ENCODE measurements at places on chromosomes 1 and 21.

GRCh38 chr1:200802865-200803512, 64.3 kb downstream of the CAMSAP2 start:
- peak; percentile 73 for DNase-seq

DNA sequence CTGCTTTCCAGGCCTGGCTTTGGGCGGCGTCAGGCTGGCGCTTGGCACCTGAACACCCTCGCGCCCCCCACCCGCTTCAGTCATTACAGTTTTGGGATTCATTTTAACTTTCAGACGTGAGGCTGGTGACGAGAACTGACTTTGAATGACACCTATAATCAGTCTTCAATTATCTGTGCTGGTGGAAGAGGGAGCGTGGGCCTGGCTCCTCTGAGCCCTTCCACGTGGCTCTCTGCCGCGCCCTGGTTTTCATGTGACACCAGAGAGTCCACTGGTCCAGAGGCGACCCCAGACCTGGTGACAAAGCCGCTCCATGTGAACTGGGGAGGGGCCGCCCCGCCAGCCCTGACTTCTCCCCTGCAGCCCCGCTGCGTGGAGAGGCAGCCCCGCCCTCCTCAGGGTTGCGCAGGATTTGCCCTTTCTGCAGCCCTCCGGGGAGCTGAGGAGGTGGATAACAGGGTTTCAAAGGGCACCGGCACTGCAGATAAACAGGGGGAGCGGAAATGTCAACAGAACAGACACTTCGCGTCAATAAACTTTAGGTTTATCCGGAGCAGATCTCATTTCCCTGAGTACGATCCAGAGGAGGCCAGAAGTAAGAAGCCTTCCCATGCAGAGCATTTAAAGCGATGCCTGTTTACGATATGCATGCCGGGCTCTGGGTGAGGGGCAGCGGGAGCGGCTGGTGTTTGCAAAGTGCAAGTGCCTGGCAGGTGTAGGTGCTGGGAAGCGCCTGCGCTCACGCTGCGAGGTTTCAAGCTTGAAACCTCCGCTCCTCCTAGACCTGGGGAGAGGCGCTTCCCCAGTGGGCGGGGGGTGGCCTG, 56.4 kb downstream of the AJAP1 start:
- no peak for DNase-seq

- DNase-seq: no peak
Observed at GRCh38 chr1:239058190-239058589, 328.2 kb upstream of the CHRM3 start.

- DNase-seq: peak; percentile 85
Observed at GRCh38 chr1:154759196-154759595, 110.9 kb downstream of the KCNN3 start.

DNA sequence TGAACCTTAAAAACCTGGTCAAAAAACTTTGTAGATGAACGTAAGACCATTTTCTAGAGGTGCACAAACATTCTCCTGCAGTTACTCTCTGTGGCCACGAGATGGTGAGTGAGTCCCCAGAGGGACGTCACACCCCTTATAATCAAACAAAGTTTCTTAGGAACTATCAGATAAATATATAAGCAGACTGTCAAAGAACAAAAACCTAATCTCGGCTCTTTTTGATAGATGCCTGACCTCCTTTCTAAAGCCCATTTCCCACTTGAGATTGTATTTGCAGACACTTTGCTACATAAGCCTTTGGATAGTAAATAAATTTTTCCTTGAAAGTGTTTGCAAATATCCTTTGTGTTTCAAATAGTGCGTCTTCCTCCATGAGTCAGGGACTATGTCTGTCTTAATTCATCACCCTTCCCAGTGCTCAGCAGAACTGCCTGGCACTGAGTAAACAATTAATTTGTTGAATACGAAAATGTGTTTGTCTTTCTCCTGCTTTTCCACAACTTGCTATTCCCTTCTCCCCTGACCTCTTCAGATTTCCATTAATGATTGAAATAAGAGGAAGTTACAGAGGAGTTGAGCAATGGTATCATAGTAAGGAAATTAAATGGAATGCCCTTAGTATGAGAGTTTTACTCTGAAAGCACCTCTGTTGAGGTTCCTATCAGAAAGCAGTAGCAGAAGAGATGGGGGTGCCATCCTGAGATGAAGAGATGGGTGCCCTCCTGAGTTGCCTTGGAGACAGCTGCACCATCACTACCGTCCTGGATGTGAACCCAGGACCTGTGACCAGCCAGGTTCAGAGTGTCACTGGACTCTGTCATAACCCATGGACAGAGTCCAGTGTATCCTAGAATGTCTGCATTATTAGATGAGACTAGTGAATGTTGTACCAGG, 57.8 kb upstream of the RAVER2 start:
- peak; percentile 37 for DNase-seq

DNA sequence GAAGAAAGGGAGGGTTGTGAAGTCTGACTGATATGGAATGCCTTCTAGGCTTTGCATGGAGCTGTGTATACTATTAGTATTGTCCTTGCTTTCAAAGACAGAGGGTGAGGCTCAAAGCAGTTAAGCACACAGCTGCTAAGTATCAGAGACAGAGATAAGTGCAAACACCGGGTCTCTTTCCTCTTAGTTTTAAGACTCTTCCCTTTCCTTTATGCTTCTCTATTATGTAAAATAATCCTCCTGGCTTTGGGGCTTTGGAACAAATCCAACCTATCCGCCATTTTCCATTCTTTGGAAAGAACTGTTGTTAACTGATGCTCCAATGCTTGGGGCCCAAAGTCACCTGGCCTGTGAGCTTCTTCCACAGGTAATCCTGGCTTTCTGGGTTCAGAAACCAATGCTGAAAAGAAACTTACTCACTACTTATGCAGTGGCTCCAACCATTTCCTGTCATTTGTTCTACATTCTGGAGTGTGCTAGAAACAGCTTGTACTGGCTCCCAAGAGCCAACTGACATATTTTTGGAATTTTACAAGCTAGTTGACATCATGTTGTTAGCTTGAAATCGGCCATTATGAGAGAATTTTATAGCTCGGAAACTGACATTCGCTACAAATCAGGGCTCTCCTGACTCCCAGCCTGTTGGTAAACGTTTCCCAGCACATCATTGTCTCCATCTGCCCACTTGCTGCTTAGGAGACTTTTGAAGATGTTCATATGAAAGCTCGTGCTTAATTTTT, 67.5 kb downstream of the DNTTIP2 start:
- no peak for DNase-seq

DNA sequence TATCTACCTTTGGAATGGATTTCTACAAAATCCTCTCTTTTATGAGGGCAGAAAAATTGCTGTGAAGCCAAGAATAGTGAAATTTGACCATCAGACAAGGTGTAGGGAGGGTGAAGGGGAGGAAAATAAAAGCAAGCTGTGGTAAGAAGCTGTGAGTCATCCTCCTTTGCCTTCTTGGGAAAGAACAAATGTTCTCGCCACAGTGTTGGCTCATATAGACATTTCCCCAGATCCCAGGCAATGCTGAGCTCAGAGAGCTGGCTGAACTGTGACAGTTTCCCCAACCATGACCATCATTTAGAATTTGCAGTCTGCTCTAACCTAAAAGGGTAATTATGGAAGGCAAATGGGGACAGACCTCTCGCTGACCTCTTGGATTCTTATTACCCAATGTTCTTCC, 235.4 kb downstream of the PBX1 start:
- no peak for DNase-seq

GRCh38 chr1:89941110-89941766, 53.7 kb upstream of the ZNF326 start:
- DNase-seq: no peak

- DNase-seq: peak; percentile 56
Observed at GRCh38 chr1:119674835-119675289, 26.8 kb upstream of the ZNF697 start.

- no peak for DNase-seq
Observed at GRCh38 chr1:93576746-93577145, 104.9 kb downstream of the BCAR3 start.

GRCh38 chr1:154478639-154479038, 23.4 kb upstream of the TDRD10 start:
- peak; percentile 26 for DNase-seq

- no peak for DNase-seq
Observed at GRCh38 chr1:247336390-247336789, 4.7 kb upstream of the ZNF496 start.

- DNase-seq: peak; percentile 85
Observed at GRCh38 chr1:92784021-92784638, 778 bp downstream of the EVI5 start.

GRCh38 chr1:16067127-16067768, 6.2 kb downstream of the FAM131C start:
- no peak for DNase-seq

- no peak for DNase-seq
Observed at GRCh38 chr1:226826479-226827261, 43.7 kb upstream of the PSEN2 start.

DNA sequence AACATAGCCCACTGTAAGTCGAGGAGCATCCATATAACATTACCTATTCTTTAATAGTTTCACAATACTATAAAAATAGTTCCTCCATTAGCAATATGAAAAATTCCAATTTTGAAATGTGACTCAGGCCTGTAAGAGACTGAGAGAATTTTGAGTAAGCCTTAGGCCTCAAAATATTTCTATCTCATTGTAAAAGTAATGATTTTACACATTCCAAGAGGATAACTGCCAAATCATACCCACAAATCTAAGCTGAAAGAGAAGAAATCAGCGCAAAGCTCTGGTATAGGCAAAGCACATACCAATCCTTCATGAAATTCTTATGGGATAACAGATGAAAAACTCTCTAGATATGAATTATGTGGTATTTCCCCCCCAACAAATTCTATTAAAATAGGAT, 144.1 kb downstream of the CDC42BPA start:
- no peak for DNase-seq

DNA sequence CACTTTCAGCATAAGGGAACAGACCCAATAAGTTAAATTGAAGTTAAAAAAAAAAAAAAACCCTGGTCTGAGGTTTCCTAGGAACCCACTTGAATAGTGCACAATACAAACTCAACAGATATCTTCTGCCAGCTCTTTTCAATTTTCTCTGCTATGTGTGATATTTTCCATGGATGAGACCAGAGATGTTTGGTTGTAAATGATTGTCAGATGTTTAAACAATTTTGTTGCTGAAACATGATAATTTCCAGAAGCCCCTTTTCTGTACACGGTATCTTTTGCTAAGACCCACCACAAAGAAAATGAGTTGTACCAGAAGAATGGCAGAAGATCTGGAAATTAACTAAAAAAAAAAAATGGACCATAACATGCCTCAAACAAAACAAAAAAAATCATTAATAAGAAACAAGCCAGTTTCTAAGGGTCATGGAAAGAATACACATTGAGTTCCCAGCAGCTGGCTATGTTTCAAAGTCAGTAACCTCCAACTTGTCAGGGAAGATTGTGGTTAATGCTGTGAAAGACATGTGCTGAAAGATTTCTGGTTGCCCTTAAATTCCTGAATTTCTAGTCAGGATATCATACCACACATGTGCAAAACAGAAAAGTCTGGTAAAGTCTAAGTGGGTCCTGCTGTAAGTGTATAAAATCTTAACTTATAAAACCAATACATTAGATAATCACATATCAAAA, 35.6 kb upstream of the MGST3 start:
- DNase-seq: no peak

GRCh38 chr21:42236014-42236413, 17.1 kb downstream of the ABCG1 start:
- no peak for DNase-seq

GRCh38 chr21:29133796-29134195, 3.4 kb downstream of the MAP3K7CL start:
- DNase-seq: no peak

GRCh38 chr1:45230537-45230936, 24.1 kb upstream of the ZSWIM5 start:
- no peak for DNase-seq

DNA sequence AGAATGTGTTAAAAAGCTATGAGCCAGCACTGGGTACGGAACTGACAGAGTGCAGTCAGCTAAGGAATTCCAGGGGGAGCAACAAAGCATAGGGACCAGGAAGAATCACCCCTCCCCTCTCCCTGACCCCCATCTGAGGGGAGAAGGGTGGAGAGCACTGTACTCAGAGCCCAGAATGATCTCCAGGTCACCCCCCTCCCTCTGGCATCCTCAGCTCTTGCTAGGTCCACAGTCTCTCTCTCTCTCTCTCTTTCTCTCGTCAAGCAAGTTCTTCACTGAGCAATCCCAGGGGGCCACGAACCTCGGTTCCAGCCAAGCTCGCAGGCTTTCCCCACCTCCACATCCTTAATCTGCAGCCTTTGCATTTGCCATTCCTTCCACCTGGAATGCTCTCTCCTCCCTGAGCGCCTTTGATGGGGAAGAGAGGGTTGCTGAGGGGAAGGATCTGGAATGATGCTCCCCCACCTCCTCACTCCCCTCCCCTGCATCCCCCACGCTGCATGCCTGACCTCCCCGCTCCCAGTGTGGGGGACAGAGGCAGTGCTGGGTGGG, 6.7 kb upstream of the WASF2 start:
- DNase-seq: no peak

GRCh38 chr1:77459881-77460280, 178.1 kb downstream of the AK5 start:
- no peak for DNase-seq

DNA sequence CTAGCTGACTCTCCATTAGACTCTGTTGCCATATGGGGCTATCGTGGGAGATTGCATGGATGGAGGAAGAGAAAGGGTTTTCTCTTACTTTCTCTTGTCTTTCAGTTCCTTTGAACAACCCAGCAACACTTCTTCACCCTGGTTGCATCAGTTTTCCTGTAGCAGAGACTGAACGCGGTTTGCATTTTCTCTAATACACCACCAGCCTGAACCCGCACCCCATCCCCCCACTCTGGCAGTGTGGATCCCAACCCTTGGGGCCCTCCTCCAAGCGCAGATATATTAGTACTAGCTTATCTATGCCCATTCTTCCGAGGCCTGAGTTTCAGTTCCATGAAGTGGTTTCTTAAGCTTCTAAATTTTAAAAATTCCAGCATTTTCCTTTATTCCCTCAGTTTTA, 12.6 kb downstream of the DR1 start:
- DNase-seq: peak; percentile 23

GRCh38 chr1:2930913-2931723, 90.1 kb upstream of the ACTRT2 start:
- DNase-seq: no peak

DNA sequence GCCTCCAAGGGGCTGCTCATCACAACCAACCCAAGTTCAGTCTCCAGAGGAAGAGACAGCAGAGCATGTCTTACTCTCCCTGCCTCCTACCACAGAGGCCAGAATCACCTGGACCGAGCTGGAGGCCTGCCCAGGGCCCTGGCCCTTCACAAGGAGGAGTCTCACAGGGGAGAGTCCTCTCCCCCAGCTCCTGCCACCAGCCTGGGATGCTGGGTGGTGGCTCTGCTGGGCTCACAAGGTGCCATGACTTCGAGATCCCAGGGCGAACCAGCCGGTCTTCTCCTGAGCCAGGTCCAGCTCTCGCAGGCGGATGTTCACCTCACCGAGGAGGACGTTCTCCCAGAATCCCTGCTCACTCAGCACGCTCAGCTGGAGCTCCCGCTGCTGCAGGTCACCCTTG, 13.0 kb upstream of the PPP1R15B start:
- no peak for DNase-seq

GRCh38 chr21:27515676-27516075, 548.8 kb upstream of the ADAMTS5 start:
- DNase-seq: no peak

GRCh38 chr1:58833166-58833565, 49.3 kb upstream of the JUN start:
- DNase-seq: no peak
